ENCODE measurements at places on chromosomes 12 and 14.

- DNase-seq = no peak
Measured at GRCh38 chr14:40981247-40981646, 625.4 kb upstream of the LRFN5 start.

- no peak for DNase-seq
Measured at GRCh38 chr12:3684449-3685051, 68.4 kb downstream of the CRACR2A start.

GRCh38 chr12:92077530-92077929 is 68.1 kb downstream of the BTG1 start:
- no peak for DNase-seq

- DNase-seq = no peak
Measured at GRCh38 chr14:72503696-72504368, 390.1 kb downstream of the DPF3 start.

- no peak for DNase-seq
Measured at GRCh38 chr12:68206446-68206845, 19.2 kb downstream of the IL26 start.

DNA sequence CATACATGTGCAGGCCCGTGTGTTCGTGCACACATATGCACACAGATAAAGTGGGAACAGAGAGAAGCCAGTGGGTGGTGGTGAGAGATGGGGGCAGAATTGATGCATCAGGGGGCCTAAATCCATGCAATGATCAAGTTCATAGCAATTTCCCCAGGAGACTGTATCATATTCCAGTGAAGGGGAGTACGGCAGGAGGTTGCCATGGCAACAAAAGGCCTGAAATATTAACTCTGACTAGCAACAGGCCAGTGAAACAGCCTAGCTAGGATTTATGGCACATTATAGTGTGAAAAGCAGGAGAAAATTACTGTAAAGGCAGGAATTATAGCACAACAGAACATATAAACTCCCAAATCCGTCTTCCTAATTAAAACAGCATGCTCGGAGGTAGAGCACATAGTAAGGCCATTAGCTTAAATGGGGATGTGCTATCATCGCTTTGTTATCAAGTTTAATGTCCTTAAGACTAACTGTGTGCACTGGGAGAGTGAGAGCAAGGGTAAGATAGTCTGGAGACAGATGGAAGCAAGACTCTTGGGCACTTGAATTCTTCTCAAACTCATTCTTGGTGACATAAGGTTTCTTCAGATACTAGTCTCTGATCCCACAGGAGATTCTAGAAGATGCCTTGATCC is 806.3 kb downstream of the DIO2 start:
- no peak for DNase-seq

- no peak for DNase-seq
Measured at GRCh38 chr14:101499080-101499479, 62.2 kb upstream of the DIO3 start.

DNA sequence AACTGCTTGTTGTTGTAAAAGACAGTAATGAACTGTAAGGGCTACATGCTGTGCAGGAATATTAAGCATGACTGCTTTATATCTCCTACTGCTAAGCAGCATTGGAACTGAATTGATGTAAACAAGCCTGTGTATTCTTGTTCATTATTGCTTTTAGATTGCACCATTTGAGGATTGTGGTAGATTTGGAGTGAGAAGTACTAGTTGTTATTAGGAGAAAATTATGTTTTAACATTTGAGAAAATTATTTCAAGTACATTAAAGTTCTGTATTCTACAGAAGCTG is 212.7 kb downstream of the ERC1 start:
- DNase-seq = no peak

DNA sequence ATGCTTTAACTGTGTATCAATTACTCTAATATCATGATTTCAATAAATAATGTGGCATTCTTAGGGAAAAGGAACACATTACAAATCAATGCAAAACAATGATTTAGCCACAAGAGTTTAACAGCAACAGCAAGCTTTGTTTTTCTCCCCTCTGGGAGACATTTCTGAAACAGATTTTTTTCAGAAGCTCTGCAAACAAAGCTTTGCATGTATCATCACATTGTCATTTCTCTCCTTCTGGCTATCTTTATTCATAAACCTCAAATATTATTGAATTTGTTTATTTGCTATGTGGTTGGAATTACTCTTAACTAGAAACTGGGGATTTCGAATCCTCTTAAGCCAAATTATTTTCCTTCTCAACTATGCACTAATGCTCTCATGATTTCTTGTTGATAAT is 278.4 kb upstream of the ATXN7L3B start:
- no peak for DNase-seq

DNA sequence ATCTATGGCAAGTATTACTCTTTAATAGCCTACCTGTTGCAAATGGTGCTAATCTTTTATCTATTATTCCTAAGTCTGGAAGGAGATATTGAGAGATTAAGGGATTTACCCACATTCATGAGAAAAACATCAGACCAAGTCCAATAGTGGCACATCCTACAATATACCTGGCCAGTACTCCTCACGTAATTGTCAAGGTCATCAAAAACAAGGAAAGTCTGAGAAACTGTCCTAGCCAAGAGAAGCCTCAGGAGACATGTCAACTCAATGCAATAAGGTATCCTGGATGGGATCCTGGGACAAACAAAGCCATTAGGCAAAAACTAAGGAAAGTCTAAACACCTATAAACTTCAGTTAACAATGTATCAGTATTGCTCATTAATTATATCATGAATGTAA is 12.5 kb downstream of the NR2C1 start:
- DNase-seq = no peak

GRCh38 chr12:123231931-123232330 is 1.0 kb downstream of the MPHOSPH9 start:
- DNase-seq = no peak

GRCh38 chr12:94749455-94749854 is 99.1 kb upstream of the TMCC3 start:
- DNase-seq = no peak

GRCh38 chr12:93583627-93584392 is 11.3 kb downstream of the SOCS2 start:
- DNase-seq = no peak

GRCh38 chr12:66268562-66268961 is 33.7 kb upstream of the HELB start:
- DNase-seq = no peak

GRCh38 chr14:63296060-63296563 is 22.6 kb downstream of the GPHB5 start:
- DNase-seq = no peak

GRCh38 chr14:30225176-30225575 is 297.5 kb upstream of the PRKD1 start:
- no peak for DNase-seq

DNA sequence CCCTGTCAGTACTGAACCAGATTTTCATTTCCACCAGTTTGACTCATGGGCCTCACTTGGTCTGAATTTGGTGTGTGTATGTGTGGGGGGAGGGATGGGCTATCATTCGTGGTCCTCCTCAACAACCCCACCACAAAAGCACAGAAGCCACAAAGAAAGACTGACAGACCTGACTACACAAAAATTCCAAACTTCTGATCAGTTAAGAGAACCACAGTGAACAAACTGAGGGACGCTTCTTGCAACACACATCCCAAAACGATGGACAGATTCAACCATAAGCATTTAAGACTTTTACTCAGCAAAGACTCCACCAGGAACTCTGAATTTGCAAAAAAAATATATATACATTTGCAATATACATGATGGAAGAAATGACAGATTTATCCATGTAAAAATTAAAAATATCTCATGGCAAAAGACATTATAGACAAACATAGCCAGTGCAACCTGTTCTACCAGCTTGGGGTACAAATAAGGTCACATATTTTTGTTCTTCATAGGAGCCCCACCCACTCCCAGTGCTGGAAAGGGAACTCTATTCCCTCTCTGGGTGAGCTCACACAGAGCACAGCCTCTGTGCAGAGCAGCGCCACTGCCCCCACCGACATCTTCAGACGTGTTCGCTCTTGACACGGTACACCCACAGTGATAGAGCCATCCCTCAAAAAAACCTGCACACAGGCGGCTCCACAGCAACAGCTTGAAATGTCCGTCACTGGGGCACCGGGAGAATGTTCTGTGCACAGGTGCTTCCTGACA is 49.7 kb downstream of the JAG2 start:
- no peak for DNase-seq

- no peak for DNase-seq
Measured at GRCh38 chr14:43140453-43140852, 1366.6 kb downstream of the FSCB start.

DNA sequence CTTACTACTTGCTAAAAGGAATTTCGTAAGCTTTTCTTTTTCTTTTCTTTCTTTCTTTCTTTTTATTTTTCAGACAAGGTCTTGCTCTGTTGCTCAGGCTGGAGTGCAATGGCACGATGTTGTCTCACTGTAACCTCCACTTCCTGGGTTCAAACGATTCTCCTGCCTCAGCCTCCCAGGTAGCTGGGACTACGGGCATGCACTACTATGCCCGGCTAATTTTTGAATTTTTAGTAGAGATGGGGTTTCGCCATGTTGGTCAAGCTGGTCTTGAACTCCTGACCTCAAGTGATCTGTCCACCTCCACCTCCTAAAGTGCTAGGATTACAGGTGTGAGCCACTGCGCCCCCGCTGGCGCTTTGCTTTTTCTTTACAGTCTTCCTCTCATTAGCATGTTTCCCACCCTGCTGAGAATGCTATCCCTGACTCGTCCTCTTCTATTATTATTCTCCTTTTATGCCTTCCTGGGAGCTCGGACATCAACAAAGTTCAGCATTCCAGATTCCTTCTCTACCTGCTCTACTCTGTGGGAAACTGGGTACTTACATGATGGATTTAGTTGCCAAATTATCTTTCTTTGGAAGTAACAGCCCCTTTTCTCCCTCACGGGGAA is 3.1 kb downstream of the MTHFD1 start:
- DNase-seq = no peak

GRCh38 chr14:89629383-89629782 is 212.3 kb upstream of the FOXN3 start:
- no peak for DNase-seq

DNA sequence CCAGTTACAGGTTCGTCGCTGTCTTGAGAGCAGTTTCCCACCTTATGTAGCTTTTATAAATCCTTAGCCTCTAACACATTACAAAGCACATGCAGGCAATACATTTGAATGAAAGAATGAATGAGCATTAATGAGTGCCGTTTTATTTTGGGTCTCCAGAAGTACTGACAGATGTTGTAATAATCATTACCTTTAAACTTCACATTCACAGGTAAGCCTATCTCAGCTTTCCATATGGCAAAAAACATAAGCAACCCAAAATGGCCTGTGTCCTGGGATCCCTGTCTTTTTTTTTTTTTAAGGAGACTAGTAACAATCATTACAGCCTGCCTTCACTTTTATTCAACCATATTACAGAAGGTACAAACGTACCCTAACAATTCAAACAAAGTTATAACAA is 52.9 kb upstream of the FERMT2 start:
- DNase-seq = no peak

DNA sequence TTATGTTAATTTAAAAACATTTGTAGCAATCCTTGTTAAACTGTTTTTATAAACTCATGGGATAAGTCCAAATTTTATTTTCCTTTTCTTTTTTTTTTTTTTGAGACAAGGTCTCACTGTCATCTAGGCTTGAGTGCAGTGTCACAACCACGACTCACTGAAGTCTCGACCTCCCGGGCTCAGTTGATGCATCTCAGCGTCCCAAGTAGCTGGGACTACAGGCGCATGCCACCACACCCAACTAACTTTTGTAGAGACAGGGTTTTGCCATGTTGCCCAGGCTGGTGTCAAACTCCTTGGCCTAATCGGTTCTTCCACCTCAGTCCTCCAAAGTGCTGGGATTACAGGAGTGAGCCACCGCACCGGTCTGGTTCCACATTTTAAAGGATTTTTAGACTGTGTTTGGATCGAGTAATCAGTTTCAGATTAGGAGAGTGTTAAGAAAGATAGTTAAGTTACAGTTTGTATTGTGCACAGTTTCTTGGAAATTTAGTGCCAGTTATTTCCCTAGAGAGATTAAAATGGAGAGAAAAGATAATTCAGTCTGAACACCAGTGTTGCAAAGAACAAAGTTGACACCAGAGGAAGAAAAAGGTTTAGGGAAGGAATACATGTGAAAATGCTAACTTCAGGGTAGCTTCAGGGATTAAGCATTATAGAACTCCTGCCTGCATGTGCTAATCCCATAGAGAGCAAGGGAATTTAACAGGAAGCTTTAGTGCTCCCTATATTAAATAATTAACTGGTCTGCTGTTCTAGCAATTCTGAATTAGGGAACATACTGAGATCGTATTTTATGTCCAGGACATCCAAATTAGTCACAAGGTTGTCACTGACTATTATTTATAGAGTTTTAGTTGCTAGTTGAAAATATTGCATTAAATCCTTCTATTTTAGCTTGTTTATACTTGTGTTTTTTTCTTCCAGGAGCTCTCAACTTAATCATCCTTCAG is 10.1 kb downstream of the RAP1B start:
- no peak for DNase-seq

DNA sequence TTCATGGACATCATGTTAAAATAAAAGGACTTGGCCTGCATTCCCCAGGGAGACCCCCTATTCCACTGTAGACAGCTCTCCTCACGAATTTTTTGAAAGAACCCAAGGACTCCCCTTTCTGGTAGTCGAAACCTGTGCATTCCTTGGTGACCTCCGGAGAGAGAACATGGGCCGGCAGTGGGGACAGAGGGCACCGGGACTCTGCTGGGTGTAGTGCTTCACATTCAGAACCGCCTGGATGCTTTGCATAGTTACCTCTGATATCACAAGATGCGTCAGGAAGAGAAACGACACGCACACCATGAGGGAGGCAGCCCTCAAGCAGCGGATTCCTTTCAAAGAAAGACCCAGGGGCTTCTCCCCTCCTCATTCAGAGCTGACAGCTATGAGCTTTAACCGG is 9.7 kb downstream of the CKAP4 start:
- no peak for DNase-seq

DNA sequence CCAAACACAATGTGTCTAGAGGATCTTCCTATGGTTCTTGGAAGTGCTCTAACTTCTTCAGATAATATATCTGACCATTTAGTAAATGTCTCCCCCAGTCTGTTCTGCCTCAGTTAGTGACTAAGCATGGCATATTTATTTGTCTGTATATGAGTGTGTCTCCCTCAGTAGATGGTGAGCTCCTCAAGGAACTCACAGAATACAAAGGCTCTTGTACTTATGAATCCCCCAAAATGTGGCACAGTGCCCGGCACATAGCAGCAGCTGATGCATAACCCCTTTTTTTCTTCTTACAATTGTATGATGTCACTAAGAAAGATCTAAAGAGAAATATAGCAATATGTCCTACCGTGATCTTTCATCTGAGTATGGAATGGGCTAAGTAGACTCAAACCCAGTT is 264.7 kb upstream of the PRICKLE1 start:
- no peak for DNase-seq

DNA sequence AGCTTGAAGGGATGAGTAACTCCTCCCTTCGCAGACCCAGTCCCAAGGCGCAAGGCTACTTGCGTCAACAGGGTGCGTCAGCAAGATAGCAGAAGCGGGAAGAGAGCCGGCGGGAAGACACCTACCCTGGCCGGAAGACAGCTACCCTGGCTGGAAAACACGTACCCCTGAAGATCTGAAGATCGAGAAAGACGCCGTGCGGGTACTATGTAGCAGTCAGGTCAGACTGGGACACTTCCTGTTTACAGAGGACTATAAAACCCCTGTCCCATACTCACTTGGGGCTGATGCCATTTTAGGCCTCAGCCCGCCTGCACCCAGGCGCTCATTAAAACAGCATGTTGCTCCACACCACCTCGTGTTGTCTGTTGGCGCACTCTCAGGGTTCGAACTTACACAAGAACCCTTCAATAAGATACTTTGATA is 80.9 kb downstream of the ABCD2 start:
- DNase-seq = no peak

Data from GM12892 (cell line).